ENCODE measurements at places on chromosomes 2 and 18.

GRCh38 chr2:148893906-148894305 lies 18.9 kb downstream of the KIF5C start:
- DNase-seq, result no peak

- DNase-seq, result peak; percentile 26
Measured at GRCh38 chr2:98550165-98550564, 58.1 kb downstream of the COA5 start.

DNA sequence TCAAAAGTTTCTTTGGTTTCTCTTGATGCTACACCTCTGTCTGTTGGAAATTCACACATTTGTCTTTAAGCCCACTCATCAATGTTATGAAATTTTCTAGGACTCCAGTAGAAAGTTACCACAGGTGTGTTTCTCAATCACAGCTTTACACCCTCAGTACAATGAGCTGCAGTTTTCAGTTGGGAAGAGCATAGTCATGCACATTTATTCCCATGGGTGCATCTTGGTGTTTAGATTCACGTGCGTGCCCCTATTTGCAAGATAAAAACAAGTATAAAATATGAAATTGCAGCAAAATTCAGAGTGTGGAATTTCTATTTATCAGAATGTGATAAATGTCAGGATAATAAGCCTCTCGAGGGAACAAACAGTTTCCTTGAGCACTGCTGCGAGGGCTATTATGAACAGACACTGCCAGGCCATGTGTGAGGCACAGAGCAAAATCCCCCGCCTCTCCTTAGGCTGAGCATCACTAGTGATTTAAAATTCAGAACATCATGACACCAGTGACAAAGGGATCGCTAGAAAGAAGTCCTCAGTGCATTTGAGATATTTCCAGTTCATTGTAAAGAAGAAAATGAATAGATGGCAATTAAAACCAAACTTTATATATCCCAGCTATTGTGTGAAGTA lies 512.2 kb upstream of the TCF4 start:
- no peak for DNase-seq

DNA sequence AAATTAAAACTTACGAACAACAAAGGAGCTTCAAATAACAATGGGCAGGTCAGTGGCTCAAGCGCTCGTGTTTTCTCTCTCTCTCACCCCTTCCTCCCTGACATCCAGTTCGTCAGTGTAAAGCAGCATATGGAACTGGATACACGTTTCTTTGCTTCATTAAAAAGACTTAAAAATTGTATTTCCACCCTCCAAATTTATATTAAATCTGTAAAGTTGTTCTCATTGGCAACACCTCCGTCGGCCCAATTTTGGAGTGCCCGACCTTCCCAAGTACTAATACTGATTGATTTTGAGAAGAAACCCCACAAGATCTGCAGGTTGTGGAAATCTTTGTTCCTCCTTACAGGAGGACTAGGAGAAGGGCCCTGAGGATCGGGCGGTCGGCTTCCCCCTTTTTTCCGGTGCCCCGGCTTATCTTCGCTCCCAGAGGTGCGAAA lies 2.2 kb downstream of the TBR1 start:
- no peak for DNase-seq

DNA sequence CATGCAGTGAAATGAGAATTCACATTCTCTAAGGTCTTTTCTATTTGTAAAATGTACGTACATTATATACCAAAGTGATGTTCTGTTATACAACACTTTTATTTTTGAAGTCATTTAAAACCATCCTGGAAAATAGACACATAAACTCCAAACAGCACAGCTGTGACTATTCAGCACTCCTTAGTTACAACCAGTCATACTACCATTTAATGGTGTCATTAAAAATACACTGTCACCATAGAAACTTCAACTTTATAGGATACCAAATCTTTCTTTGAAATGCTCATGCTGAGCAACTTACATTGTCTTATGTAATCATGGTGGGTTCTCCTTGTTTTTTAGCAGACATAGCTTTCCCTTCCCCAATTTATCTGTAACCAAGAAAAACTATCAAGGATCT lies 85.3 kb downstream of the METTL4 start:
- DNase-seq, result no peak

DNA sequence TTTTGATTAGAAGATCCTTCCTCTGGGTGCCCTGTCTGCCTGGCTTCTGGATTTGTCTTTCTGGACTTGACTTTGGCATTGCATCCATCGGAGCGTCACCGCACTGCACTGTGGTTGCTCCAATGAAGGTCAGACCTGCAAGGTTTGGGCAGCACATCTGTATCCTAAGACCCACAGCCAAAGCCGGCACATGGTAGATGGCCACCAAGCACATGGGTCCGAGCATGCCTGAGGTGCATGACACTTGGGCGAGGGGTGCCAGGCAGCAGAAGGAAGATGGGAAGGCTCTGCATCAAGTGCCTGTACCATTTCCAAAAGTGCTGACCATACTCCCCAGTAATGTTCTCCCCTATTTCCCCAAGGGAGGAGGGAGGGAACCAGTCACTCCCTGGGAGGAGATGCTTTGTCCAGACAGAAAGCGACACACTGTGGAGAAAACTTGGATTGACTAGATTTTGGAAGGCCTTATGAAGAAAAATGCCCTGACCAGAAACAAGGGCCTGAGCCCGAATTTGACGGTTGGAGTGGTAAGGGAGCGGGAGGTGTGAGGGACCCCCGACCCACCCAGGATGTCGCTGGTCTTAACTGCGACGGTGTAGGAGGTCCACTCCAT lies 149.9 kb downstream of the LOXHD1 start:
- DNase-seq, result no peak

- no peak for DNase-seq
Measured at GRCh38 chr2:20148923-20149702, 75.8 kb downstream of the SDC1 start.

GRCh38 chr2:133977405-133977804 lies 276.5 kb upstream of the MGAT5 start:
- no peak for DNase-seq

GRCh38 chr2:45780541-45781463 lies 129.3 kb downstream of the PRKCE start:
- no peak for DNase-seq

DNA sequence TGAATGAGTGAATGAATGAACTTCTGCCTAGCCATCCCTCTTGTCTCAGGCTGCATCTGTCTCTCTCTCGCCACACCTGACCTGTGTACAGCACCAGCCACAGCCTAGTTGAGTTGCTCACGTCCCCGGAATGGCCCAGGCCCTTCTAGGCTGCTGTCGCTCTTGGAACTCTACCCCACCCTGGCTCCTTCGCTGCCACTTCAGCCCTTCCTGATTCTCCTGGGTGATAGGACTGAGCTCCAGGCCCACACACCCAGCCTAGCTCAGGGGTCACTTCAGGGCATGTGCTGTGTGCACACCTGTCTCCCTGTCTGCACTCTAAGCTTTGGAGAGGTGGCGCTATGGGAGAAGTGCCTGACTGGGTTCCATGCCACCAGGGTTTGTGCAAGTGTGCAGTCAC lies 236.6 kb downstream of the GLI2 start:
- no peak for DNase-seq

- no peak for DNase-seq
Measured at GRCh38 chr2:85684806-85685205, 9.4 kb upstream of the GNLY start.

GRCh38 chr2:217732992-217733391 lies 269.8 kb downstream of the TNS1 start:
- no peak for DNase-seq

GRCh38 chr2:18159896-18160295 lies 281.4 kb downstream of the KCNS3 start:
- DNase-seq, result no peak

DNA sequence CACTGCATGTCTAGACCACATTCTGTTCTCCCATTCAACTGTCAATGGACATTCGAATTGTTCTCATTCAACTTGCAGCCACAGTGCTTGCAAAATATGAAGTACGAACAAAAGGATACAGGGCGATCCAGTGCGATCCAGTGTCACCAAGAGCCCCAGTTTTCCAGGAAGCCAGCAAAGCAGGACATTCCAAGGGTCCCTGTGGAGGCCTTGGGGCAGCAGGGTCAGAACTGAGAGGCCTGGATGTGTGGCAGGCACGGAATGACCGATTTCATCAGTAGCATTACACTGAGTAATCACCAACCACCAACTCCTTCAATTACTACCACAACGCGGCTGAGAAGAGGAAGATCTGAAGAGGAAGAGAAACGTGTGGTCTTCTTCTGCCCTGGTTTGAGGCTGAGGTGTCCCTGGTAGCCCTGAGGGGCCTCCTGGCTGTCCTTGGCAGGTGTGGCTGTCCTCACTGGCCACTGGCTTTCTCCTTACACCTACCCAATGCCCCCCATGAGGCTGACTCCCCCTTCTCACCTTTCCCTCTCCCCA lies 172.7 kb upstream of the FHL2 start:
- no peak for DNase-seq

DNA sequence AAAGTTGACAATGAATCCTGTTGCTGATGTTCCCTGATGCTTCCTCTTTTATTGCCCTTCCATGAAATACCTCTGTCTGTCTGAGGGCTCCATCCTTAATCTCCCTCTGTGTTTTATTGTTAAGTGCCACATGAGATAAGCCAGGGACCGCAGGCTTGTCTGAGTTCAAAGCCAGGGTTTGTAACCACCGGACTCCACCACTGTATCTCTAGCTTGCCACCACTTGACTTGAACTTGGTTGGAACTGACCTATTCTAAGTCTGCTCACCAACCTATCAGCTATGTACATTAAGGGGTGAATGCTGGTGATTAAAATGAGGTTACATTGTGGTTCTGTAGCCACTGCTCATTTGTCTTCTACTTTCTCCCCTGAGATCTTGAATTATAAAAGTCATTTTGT lies 328.5 kb upstream of the ZEB2 start:
- DNase-seq, result no peak

DNA sequence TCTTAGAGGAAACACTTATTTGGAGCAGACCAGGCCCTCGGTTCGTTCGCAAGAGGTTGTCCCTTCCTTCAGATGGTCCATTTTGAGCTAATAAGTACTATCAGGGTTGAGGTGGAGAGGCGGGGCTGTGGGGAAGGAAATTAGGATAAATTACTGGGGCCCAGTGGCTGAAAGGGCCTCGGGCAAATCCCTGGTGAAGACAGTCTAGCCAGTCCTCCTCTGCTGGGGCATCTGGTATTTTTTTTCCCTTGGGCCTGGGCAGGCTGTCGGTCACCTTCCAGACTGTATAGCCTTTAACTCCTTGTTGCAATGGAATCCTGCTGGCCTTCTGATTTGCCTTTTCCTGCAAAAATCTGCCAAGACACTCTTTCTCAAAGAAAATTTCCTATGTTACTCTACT lies 1.7 kb upstream of the MYO3B start:
- no peak for DNase-seq

DNA sequence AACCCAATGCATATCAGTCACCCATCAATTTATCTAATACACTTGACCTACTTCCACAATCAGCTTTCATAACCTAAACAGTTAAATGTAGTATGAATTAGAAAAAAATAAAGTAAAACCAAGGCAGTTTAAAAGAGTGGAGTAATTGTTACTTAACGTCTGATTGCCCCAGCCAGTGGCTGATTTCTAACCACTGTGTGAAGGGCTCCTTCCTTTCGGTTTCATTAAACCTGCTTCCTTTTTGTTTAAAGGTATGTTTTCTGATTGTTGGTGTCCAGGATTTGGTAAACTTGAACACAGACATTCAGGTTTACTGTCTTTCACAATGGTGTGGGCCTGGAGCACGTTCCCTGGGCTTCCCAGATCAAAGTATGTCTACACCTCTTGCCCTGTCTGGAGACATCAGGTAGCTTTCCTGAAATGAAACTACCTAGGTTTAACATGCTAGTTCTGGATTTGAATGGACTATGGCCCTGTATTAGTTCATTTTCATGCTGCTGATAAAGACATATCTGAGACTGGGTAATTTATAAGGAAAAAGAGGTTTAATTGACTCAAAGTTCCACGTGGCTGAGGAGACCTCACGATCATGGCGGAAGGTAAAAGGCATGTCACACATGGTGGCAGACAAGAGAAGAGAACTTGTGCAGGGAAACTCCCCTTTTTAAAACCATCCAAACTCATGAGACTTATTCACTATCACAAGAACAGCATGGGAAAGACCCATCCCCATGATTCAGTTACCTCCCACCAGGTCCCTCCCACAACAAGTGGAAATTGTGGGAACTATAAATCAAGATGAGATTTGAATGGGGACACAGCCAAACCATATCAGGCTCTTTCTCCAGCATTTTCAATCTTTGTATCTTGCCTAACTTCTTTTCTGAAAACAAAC lies 605.2 kb upstream of the ID2 start:
- DNase-seq, result no peak

GRCh38 chr18:8133032-8133431 lies 476.2 kb upstream of the RAB12 start:
- no peak for DNase-seq

GRCh38 chr18:12579775-12580174 lies 78.1 kb downstream of the SPIRE1 start:
- no peak for DNase-seq

- DNase-seq, result no peak
Measured at GRCh38 chr18:53971331-53971730, 253.1 kb downstream of the MBD2 start.

- DNase-seq, result no peak
Measured at GRCh38 chr2:673615-674320, 3.4 kb downstream of the TMEM18 start.

GRCh38 chr2:153963256-153963655 lies 91.5 kb downstream of the GALNT13 start:
- DNase-seq, result no peak

GRCh38 chr2:40371525-40372282 lies 80.2 kb downstream of the SLC8A1 start:
- no peak for DNase-seq

- no peak for DNase-seq
Measured at GRCh38 chr18:45169610-45170009, 445.7 kb upstream of the SLC14A2 start.

GRCh38 chr2:27762951-27763906 lies 8.3 kb upstream of the MRPL33 start:
- no peak for DNase-seq

DNA sequence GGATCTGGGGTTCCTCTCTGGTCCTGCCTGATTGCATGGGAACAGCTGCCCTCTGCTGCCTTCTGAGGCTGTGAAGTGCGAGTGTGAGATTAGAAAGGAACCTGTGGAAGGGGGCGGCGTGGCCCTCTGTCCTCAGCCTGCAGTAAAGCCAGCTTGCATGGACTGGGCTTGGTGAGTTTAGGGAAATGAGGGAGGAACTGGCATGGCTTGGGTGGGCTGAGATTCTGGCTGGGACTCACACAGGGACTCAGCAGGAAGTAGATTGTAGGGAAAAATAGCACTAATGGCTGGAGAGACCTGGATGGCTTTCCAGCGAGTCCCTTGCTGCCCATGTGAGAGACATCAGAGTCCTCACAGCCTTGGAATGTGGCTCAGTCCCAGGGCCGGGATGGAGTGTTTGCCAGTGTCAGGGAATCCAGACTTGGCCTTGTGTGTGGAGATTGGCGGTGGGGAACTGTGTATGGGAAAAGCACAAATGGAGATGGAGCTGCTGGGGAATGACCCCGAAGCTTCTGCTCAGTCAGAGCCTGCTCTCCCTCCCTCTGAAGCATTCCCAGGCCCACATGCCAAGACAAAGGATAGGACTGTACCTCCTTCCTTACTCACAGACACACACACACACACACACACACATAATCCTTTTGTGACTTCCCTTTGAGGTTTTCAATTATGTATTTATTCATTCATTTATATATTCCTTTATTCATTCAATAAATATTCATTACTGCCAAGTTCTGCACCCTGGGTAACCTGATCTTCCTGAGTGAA lies 115.4 kb downstream of the ACAA2 start:
- no peak for DNase-seq

GRCh38 chr2:6480514-6480913 lies 385.2 kb downstream of the CMPK2 start:
- DNase-seq, result no peak
